ENCODE measurements at places on chromosomes 6 and 20.

GRCh38 chr20:46269372-46269771, 38.9 kb downstream of the CDH22 start:
- no peak for DNase-seq

- no peak for DNase-seq
These were observed 21.0 kb downstream of the CST7 start for GRCh38 chr20:24970030-24970553.

- no peak for DNase-seq
These were observed 28.7 kb downstream of the RNF144B start for GRCh38 chr6:18415671-18416340.

- DNase-seq = no peak
These were observed 80.9 kb downstream of the PERP start for GRCh38 chr6:138026342-138026741.

- no peak for DNase-seq
These were observed 68.0 kb downstream of the AIG1 start for GRCh38 chr6:143128681-143129015.

GRCh38 chr6:16596616-16597331, 164.5 kb downstream of the ATXN1 start:
- no peak for DNase-seq

- DNase-seq = no peak
These were observed 42.4 kb upstream of the BHLHE23 start for GRCh38 chr20:63049191-63049518.

GRCh38 chr6:121826156-121826810, 390.8 kb downstream of the GJA1 start:
- no peak for DNase-seq

GRCh38 chr6:53436526-53437303, 88.0 kb upstream of the ELOVL5 start:
- DNase-seq = no peak

GRCh38 chr6:32432050-32432450, 7.6 kb upstream of the HLA-DRA start:
- DNase-seq = no peak

GRCh38 chr6:134593887-134594286, 276.0 kb upstream of the SGK1 start:
- DNase-seq = no peak

DNA sequence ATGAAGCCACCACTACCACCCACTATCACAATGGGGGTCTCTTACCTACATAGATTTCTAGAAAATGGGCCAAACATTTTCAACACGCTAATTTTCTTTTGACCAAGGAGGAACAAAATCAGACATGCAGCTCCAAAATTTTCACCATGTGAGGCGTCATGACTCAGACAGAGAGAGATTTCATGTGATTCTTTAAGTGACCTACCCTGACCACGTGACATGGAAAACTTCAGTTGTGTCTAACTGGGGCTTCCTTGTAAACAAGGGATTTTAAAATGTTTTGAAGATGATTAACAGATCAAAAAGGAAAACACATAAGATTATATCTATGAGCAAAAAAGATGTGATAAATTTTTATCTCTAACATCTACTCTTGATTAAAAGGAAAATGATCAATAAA, 199.2 kb downstream of the TBXT start:
- no peak for DNase-seq

- DNase-seq = no peak
These were observed 118.5 kb upstream of the SYNDIG1 start for GRCh38 chr20:24350923-24351368.

- no peak for DNase-seq
These were observed 291.6 kb downstream of the SOX4 start for GRCh38 chr6:21885111-21885510.

GRCh38 chr20:18138266-18138582, 561 bp downstream of the KAT14 start:
- DNase-seq = no peak

DNA sequence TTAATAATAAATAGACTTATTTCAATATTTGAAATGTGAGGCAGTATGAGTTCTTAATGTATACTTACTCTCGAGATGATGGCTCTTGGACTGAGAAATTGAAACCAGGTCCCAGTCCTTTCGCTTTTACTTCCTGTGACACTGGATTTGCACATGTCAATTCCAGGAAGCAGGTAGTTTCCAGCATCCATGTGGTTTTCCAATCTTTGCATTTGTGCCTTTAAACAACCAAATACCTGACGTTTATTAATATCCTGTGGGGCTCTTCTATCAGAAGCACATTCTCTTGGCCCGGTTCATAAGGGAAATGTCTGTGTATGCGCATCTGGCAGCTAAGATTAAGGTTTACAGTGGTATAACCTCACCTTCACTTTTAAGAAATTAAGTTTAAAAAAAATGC, 13.1 kb downstream of the UTRN start:
- DNase-seq = no peak

- no peak for DNase-seq
These were observed 20.0 kb upstream of the ZNFX1 start for GRCh38 chr20:49297605-49298530.

DNA sequence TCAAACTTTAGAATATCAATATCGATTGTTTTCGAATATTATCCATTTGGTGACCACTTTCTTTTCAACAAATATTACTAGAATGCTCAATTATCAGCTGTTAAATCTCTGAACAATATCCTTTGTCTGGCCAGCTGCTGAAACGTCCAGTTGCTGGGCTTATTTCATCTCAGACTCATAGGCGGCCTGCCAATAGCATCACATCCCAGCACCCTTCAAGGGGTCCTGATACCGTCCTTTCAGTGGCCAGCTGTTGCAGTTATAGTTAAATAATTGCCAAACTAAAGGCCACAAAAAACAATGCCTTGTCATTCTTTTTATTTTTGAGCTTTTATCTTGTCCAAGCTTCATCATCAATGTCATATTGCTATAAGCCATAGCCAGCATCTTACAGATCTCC, 1006.8 kb upstream of the MANEA start:
- no peak for DNase-seq

GRCh38 chr6:37482606-37483251, 17.0 kb downstream of the CCDC167 start:
- DNase-seq = no peak

DNA sequence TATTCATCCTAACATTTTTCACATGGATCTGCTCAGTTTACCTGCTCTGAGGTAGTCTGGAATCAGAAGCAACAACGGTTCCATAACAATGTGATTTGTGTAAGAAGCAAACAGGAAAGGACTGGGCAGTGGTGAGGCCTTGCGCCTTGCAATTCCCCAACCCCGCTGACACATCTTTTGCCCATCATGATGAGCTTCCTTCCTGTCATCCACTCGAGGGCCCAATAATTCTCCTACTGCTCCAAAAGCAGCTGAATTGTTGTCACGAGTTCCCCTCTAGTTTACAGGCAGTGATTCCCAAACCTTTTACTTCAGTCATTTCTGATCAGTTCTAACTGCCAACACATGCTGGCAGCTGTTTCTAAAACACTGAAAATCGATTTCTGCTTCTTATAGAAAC, 22.9 kb downstream of the STX7 start:
- DNase-seq = no peak

Data from activated CD4-positive, alpha-beta T cell treated with anti-CD3 and anti-CD28 coated beads for 24 hours (primary cell).